ENCODE measurements at places on chromosomes 2 and 18.

DNA sequence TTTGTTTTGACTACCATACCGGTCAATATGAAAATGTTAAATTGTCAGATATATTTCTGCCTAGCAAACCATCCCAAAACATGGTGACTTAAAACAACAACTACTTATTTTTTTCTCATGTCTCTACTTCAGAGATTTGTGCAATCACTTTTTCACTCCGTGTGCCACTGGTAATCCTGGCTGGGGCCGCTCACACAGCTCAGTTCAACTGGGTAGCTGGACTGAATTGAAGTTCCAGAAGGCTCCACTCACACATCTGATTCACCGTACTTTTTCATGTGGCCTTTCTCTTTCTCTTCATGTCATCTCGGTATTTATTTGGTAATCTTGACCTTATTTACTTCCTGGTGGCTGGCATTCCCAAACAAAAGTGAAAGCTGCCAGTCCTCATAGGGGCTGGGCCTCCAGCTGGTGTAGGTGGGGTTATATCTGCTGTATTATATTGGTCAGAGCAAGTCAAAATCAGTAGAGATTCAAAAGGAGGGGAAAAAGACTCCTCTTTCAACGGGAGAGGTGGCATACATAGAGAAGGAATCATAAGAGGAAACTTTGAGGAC lies 513.9 kb upstream of the NXPH2 start:
- DNase-seq = no peak

GRCh38 chr2:46226620-46227019 lies 70.6 kb upstream of the EPAS1 start:
- no peak for DNase-seq

DNA sequence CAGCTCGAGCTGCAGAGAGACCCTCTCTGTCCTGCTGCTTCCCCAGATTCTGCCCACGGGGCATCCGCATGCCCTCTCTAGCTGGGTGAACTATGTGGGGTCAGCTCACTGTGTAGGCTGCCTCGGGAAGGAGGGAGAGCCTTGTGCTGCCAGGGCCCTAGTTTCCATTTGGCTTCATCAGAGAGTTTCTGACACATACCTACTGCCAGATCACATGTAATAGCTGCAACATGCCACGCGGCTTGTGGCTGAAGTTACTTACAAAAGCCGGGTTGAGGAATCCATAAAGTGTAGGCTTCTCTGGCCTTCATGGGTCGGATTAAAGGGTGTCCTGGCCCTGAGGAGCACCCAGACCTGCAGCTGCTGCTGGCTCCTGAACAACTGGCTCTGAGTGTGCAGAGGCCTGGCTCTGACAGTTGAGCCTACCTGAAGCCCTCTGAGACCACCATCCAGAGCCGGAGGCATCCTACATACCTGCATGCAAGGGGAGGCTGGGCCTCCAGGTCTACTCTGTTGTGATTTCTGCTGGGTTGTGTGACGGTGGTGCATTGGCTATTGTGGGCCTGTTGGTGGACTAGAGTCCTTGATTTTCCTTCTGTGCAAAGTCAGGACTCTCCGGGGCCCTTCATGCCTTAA lies 130.0 kb downstream of the SH3RF3 start:
- DNase-seq = no peak

DNA sequence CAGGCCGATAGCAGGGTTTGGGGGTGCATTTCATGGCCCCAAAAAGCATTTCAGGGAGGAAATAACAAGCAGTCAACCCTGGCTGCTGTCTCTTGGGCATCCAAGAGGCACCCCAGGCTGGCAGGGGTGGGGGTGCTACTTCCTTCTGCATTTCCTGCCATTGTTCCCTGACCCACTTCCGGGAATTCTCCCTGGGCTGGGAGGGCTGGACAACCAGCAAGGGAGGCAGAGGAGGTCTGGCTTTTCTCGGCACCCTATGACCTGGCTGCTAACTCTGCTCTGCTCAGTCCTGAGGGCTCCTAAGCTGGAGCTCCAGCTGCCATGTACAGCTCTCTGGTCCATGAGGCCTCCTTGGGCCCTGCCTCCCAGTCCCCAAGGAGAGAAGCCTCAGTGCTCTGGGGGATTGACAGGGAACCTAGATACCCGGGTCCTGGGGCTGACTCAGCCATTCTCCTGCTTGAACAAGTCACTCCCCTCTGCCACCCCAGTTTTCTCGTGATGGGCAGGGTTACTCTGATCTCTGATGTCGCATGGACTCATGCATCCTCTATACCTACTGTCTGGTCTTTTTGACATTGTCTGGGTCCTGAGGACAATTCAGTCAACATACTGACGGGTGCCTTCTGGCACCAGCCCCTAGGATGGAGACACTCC lies 47.2 kb downstream of the DYSF start:
- no peak for DNase-seq

- DNase-seq = peak; percentile 64
These were observed 1.4 kb downstream of the RAB11FIP5 start for GRCh38 chr2:73111073-73112025.

GRCh38 chr2:28869494-28870145 lies 489 bp downstream of the TRMT61B start:
- DNase-seq = no peak

DNA sequence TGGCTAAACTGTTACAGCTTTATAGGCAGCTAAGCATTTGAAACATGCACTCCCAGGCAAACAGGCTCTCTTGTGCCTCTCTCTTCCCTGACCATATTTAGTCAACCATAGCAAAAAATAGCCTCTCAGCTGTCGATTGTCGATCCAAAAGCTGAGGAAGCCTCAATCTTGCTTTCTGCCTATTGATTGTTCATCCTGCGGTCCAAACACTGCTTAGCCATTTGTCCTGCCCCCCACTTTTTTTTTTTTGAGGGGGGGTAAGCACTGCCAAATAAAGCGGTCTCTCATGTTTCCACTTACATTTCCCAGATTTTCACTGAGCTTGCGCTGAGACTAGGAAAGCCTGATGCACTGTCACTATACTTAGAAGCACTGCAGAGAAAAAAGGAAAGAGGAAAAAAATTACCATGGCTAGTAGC lies 90.8 kb downstream of the MIB1 start:
- DNase-seq = no peak

GRCh38 chr18:10743766-10744165 lies 217.9 kb downstream of the NAPG start:
- DNase-seq = no peak

DNA sequence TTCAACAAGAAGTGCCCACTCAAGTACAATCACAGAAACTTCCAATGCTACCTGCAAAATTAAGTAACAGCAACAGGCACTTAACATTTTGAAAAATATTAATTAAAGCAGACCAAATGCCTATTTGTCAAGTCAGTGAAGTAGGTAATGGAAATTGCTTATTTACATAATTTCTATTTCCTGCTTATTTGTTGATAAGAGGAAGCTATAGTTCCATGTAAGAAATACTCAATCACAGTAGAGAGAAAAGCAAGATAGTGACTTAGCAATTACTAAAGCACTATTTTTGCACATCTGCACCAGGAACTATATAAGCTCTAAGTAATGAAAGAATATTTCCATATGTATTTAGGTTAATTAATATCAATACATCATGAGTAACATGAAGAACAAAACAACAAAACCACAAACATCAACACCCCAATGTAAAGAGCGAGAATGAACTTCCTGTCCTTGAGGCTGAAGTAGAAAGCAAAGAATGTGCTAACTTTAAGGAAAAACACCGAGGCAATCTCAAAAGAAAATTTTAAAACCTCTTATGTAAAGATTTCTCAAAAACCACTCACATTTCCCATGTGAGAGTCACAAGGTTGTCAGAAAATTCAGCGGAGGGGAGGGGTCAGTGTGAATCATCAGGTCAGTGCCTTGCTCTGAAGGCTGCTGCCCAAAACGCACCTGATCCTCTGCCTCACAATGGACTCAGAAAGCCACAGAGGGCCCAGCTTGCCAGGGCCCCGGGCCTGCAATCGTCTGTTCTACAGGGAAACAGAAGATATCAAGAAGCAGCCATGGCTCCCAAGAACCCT lies 12.5 kb downstream of the NPC1 start:
- peak; percentile 12 for DNase-seq

DNA sequence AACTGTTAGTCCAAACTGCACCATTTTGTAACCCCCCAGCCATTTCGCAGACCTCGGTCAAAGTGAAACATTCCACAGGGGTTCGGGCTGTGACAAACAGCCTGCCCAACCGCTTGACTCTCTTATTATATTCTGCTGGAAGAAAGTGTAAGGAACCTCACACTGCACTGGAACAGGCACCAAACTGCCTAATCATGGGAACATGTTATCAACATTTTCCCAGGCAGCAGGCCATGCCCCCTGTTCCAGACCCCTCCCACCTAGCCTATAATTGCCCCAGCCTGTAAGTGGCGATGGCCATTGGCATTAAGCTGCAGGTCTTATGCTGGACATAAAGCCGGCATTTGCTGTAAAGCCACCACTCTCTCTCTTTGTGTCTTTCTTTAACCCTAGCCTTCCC lies 16.9 kb downstream of the LYG2 start:
- no peak for DNase-seq

GRCh38 chr18:63775166-63775730 lies at the start of gene SERPINB7:
TSS of gene SERPINB7 (plus strand) at chr18:63775418. CDS start at chr18:63782373, 6,955 bp downstream.
- DNase-seq = no peak

GRCh38 chr18:79812052-79812451 lies 14.3 kb downstream of the KCNG2 start:
- DNase-seq = no peak

GRCh38 chr18:25497151-25497794 lies 145.3 kb upstream of the ZNF521 start:
- no peak for DNase-seq

DNA sequence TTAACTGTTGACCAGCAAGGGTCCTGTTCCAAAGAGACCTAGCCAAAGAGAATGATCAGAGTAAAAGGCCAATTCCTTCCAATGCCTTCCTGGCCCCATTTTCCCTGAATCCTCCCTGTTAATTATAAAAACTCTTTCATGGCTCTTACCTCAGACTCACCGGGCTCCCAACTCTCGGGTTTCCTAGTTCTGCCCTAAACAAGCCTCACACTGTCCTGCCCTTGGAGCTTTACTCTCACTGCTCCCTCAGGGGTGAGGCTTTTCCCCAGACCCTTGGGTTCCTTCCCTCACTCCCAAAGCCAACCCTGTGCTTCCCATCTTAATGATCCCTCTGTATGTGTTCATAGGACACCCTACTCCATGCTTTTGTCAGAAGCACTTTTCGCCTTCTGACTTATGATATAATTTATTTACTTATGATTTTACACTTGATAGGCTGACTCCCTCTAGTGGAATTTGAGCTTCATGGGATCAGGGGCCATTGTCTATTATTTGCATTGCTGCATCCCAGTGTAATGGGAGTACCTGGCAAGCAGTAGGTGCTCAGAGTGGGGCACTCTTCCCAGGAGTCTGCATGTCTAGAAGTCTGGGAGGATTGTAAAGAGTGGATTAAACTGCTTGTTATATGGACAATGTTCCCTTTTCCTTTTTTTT lies 29.9 kb upstream of the ZNG1B start:
- DNase-seq = no peak

DNA sequence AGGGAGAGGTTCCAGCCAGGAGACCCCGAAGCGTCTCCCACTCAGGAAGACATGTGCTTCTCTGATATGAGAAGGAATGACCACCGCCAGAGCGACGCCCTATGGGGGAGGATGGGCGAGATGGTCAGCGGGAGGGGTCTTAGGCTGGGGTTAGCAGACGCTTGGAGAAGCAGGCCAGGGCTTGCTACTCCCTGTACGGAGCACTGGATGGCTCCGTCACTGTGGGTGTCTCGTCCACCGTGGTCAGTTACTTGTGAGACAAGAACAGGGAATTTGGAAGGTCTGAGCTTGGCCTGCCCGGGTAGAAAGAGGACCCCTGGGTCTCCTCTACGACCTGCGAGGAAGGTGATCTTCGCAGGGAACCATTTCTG lies 39.8 kb downstream of the TMEM18 start:
- DNase-seq = no peak

- DNase-seq = no peak
These were observed 287.1 kb upstream of the ID2 start for GRCh38 chr2:8394569-8395359.

- peak; percentile 68 for DNase-seq
These were observed 63.0 kb downstream of the NPAS2 start for GRCh38 chr2:100882645-100883613.

- DNase-seq = no peak
These were observed 39.7 kb downstream of the CDC42EP3 start for GRCh38 chr2:37631698-37632097.

GRCh38 chr2:35033748-35034147 lies 1321.8 kb upstream of the CRIM1 start:
- no peak for DNase-seq

Data from body of pancreas (tissue), 4 donors.